ENCODE measurements at places on chromosomes 7 and 10.

DNA sequence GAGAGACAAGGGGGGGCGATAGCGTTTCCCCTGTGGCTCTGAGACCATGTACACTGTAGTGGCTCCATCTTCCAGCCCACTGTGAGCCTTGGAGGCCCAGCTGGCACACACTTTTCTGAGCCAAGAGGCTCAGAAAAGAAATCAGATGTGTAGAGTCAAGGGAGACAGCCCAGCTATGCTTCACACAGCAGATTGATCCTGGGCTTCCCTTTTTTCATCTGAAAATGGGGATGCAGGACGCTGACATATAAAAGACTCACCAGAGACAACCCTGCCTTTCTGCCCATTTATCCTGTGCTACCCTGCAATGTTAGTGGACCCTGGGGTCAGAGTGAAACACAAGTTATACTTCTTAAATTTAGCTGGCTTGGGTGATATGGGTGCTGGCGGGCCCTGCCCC is 14.3 kb downstream of the TMEM273 start:
- DNase-seq, result no peak

- no peak for DNase-seq
Measured at GRCh38 chr10:79159785-79160184, 91.0 kb downstream of the ZMIZ1 start.

- no peak for DNase-seq
Measured at GRCh38 chr10:72276421-72277339, 3.0 kb downstream of the DDIT4 start.

DNA sequence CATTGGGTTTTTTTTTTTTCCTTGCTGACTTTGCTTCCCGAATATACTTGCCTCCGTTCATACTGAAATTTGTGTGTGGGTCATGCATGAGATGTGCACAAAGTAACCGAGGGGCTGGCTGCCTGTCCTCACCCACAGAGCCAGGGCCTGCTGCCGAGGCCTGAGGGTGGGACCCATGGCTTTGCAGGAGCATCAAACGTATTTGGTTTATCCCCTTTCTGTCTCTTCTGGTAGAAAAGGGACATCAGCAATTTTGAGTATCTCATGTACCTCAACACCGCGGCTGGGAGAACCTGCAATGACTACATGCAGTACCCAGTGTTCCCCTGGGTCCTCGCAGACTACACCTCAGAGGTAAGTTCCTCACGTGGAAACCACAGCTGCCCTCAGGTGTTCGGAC is 3.5 kb upstream of the LRRC18 start:
- no peak for DNase-seq
